ENCODE measurements at places on chromosomes 7 and 10. TPM values are rescaled to one million over a fixed set of nuclear protein-coding genes. Genes with fewer than 3 reads are reported as not detected.

Gene ADAMTS14
- 0.95 TPM for total RNA-seq

Gene CHAT
- 0.59 TPM for total RNA-seq

- DNase-seq, result no peak
These were observed 66.0 kb upstream of the LRRC4 start for GRCh38 chr7:128097211-128097731.

GRCh38 chr10:35594115-35595079 is 10.7 kb upstream of the GJD4 start:
- no peak for DNase-seq

DNA sequence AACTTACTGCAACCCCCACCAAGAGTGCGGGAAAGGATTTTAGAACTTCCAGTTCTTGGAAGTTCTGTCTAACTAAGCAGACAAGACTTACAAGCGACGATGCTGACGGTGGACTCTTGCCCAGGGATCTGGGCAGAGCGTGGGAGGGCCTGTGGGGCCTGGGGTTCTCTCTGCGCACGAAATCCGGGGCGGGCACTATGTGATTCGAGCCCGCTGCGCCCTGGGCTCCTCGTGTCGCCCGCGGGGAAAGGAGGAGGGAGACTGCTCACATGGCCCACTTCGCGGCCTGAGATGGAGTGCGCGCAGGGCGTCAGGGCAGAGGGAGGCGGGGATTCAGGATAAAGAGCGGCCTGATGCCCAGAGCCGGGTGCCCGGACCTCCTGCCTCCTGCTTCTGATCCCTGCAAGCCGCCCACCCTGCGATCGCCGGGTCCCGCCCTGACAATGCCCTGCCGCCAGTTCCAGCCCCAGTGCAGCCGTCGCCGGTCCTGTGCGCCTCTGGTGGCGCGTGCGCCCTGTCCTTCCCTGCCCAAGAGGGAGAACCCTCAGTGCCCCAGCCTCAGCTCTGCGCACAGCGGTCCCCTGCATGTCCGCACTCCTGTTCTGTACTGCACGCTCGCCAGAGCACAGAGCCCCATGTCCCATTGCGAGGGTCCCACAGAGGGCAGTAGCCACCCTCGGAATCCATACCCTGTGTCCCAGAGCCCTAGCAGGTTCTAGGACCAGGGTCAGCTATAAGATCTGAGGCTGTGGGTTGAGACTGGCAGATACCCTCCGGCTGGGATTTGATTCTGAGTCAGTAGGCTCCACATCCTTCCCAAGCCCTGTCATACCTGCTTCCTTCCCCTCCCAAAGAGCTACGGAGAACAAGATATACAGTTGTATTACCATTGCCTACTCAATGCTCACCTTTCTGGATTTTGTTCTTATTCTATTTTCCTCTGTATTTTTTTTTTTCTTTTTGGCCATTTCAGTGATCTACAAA is 99.4 kb upstream of the TMEM106B start:
- DNase-seq, result peak; percentile 44

- DNase-seq, result no peak
These were observed 180.9 kb downstream of the FAM107B start for GRCh38 chr10:14593806-14594205.
